ENCODE measurements at places on chromosomes 7 and 10.

GRCh38 chr7:10889266-10889898, 84.3 kb upstream of the PHF14 start:
- DNase-seq: peak; percentile 85

- no peak for DNase-seq
Observed at GRCh38 chr10:15344256-15344875, 26.7 kb downstream of the FAM171A1 start.

DNA sequence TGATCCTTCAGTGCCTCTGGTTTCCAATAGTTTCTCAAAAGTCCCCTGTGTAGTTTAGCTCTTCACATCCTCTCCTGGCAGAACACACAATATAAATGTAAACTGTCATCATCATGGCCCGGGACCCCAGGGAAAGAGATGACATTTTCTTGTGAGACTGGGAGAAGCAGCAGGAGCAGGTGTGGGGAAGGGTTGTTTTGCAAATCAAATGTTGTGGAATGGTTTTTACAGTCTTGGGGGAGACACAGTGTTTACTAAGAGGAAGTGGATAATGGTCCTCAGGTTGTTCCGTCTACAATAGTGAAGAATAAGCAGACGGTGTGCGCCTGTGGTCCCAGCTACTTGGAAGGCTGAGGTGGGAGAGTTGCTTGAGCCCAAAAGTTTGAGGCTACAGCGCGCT, 159.1 kb downstream of the SEC23IP start:
- DNase-seq: no peak

- no peak for DNase-seq
Observed at GRCh38 chr10:88730864-88731263, 24.8 kb downstream of the LIPK start.

GRCh38 chr10:127612-128432, 7.4 kb upstream of the ZMYND11 start:
- no peak for DNase-seq
